NCI-H2171 treated with DMSO at 0.1 percent for 48 hours (cell line): ENCODE measurements at places on chromosomes 6 and 20.

GRCh38 chr6:144055121-144055931 lies 40.0 kb downstream of the SF3B5 start:
- DNase-seq, result no peak

- peak; percentile 81 for DNase-seq
These were observed 132.8 kb downstream of the CDK19 start for GRCh38 chr6:110682460-110682853.

- no peak for DNase-seq
These were observed 61.6 kb downstream of the PHACTR2 start for GRCh38 chr6:143739341-143739851.

- DNase-seq, result no peak
These were observed 2.5 kb upstream of the RAET1G start for GRCh38 chr6:149925253-149925973.

DNA sequence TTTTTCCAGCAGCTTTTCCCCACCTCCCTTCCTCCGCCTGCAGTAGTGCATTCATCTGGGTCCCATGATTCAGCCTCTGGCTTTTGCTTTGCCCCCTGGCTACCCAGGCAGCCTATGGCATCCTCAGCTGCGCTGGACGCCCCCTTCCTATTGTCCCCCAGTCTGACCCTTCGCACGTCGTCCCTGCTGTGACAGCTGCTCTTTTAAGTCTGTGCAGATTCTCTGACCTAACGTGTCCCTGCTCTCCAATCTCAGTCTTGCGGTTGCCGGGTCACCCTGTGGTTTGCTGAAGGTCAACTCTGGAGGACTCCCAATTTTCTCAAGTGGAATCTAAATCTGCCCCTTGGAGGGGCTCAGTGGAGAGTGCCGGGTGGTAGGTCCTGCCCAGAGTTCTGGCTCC lies 294.3 kb downstream of the CDC5L start:
- DNase-seq, result no peak

- peak; percentile 22 for DNase-seq
These were observed 5.3 kb upstream of the TCP11 start for GRCh38 chr6:35146453-35146852.

DNA sequence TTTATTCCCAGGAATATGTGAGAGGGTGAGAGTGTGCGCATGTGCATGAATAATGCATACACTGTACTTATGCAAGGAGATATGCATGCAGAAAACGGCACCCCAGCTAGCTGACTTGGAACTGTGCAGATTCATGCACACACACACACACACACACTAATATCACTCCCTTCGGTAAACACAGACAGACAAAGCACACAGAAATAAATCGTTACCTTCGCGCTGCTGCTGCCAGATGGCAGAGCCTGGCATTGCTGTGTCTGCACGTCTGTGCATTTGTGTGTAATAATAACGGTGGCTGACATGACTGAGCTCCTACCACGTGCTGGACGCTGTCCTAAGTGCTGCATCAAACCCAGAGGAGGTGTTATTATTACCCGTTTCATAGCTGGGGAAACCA lies 36.8 kb downstream of the PREX1 start:
- peak; percentile 99 for DNase-seq

GRCh38 chr20:40821429-40821828 lies 132.4 kb upstream of the MAFB start:
- DNase-seq, result no peak

DNA sequence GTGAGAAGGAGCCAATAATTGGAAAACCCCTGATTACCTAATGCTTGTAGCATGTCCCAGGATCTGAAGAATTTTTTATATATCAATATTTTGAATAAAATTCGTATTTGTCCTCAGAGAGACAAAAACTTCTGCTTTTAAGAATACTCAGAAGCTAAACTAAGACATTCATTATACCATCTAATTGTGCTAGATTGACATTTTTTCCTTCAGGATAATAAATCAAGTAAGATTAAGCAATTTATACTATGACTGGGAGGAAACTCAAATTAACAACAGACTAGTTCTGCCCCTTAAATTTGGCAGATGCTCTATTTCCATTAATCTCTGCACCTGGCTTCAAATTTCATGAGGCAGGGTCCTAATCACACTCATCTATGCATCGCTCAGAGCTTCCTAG lies 291.4 kb downstream of the PLCB1 start:
- peak; percentile 71 for DNase-seq

DNA sequence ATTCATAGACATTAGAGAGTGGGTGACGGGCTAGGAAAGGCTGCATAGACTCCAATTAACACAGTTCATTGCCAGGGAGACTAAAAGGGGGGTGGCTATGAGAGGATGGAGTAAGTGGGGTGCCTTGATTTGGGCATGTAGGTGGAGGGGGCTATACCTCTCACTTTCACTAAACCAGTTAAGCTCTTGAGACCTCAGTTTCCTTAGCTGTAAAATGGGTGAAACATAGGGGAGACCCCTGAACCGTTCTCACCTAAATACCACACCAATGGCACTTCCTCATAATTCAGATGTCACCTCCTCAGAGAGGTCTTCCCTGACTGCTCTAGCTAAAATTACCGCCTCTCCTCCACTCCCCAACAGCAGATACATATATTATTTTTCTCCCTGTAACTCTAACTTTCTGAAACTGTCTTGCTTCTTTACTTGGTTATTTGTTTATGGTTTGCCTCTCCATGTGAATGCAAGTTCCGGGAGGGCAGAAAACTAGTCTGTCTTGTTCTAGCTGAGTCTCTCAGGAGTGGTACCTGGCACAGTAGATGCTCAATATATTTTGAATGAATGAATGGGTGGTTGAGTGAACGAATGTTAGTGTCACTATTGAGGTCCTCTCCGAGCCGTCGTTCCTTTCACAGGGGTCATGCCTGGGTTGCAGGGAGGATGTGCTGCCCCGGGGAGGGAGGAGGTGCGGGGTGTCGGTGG lies 615 bp upstream of the EYA2 start:
- peak; percentile 63 for DNase-seq

DNA sequence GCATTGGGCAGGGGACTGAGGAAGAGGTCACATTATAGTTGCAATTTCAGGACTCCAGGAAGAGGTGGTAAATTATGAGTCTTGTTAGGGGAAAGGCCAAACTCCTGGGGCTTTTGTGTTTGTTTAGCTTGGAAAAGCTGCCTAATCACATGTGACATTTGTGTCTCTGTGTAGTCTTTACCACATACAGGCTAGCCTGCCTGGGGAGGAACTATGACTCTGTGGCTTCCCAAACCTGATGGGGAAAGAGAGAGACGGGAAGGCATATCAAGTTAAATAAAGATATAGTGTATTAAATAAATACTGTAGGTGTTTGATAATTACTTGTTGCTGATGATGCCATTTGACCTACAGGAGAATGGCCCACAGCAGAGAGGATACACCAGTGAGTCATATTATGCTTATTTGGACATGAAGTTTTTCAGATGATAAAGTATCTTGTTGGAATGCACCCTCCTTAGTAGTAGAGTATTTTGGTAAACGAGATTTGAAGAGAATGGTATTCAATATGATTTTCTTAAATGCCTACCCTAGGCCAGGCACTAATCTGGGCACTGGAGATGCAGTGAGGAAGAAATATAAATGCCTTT lies 4.0 kb downstream of the BLTP3A start:
- no peak for DNase-seq

DNA sequence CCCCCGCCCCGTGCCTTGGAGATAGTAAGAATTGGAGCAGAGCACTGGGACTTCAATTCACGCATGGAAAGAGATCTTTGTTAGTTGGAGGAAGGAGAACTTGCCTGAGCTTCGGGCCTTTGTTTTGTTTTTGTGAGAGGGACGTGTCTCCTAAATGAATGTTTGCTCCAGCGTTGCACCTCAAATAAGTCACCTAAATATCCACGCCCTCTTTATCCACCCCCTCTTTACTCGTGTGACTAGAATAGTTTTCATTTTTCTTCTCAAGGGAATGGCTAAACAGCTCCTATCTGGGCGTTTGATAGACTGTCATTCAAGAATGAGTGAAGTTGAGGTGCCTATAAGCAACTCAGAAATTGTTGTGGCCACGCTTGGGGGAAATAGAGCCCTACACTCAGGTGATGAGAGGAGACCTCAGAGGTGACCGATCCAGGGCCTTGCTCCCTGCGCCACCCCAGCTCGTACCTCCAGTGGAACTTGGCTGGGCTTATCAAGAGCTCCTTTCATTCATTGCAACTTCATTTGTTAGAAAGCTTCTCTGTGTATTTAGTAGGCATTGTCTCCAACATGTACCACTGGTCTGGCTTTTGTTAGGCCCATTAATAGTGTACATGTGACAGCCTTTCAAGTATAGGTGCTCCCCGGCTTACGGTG lies 861 bp downstream of the PCMTD2 start:
- DNase-seq, result no peak

- no peak for DNase-seq
These were observed 101.1 kb upstream of the RREB1 start for GRCh38 chr6:7006515-7007191.
